ENCODE measurements at places on chromosomes 1 and 21.

GRCh38 chr1:18535391-18536210 is 54.9 kb downstream of the KLHDC7A start:
- no peak for DNase-seq

DNA sequence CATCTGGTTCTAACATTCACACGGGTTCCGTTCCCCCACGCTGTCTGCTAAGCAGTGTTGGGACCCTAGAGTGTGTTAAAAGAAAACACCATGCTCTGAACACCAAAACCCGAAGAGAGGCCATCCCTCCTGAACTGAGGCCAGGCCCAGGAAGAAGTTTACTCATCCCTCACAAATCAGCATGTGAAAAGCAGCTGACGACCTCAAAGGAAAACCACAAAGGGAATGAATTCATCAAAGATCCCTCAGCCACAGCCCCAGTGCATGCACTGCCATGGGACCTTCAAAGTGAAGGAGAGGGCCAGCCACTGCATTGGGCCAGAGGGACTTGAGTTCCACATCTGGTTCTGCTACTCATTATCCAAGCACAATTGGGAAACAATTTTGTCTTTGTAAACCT is 7.0 kb upstream of the PSEN2 start:
- DNase-seq: no peak

DNA sequence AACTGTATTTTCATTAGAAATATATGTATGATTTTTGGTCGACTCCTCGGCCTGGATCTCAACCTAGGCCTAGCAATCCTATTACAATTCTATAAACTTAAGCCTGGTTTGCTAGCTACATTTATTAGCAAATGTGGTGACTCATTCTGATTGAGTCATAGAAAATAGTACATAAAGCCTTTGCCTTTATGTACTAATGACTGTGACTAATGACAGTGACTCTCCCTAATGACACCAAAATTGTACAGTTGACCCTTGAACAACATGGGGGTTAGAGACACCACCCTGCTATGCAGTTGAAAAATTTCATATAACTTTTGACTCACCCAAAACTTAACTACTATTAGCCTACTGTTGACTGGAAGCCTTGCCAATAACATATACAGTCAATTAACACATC is 78.9 kb downstream of the CLEC20A start:
- DNase-seq: no peak

GRCh38 chr21:30186242-30186641 is 19.6 kb upstream of the CLDN17 start:
- DNase-seq: no peak

- no peak for DNase-seq
Measured at GRCh38 chr1:204706838-204707509, 21.4 kb upstream of the LRRN2 start.

DNA sequence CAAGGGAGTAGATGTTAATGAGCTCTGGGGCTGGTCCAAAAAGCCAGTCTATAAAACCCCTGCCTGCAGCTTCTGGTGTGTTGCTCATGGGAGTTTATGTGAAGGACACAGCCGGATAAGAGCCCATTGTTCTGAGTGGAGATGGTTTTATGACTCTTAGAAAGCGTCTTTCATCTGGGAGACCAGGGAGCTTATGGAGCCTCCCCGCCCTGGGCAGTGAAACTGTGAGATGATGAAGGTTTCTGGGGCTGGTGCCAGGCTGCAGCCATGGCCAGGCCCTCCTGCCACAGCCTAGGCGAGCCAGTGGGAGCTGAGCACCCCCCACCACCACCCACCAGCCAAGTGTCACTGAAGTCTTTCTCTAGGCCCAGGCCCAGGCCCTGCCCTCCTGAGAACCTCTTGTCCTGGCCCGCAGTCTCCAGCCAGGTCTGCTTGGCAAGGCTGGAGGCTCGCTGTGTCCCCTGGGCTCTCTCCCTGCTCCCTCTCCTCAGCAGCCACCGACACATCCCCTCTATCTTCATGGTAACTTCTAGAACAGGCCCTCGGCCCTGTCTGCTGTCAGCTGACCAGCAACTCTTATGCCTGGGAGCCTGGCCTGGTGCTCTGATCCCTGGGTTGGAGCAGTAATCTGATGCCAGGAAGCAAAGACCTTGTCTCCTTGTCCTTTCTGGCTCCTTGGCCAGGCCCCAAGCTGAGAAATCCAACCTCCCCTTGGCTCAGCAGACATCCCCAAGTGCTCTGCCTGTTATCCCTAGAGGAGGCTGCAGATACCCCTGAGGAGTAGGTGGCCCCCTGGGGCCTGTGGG is 7.6 kb upstream of the ARHGEF10L start:
- no peak for DNase-seq

DNA sequence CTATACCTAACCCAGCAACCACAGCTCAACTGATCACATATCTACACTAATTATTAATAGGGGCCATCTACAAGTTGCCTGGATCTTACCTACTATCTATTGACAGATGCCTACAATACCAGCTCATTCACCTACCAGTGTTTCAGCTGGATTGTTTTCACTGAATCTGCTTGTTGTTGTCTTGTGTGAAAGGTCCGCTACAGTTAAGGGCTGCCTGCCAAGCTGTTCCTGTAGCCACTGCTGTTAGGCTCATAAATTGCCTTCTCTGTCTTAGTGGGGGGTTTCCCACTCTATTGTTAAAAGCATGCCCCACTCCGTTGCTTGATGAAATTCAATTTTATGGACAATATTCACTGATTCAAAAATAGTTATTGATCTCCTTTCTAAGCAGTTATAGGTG is 199.7 kb upstream of the TMPRSS15 start:
- no peak for DNase-seq

DNA sequence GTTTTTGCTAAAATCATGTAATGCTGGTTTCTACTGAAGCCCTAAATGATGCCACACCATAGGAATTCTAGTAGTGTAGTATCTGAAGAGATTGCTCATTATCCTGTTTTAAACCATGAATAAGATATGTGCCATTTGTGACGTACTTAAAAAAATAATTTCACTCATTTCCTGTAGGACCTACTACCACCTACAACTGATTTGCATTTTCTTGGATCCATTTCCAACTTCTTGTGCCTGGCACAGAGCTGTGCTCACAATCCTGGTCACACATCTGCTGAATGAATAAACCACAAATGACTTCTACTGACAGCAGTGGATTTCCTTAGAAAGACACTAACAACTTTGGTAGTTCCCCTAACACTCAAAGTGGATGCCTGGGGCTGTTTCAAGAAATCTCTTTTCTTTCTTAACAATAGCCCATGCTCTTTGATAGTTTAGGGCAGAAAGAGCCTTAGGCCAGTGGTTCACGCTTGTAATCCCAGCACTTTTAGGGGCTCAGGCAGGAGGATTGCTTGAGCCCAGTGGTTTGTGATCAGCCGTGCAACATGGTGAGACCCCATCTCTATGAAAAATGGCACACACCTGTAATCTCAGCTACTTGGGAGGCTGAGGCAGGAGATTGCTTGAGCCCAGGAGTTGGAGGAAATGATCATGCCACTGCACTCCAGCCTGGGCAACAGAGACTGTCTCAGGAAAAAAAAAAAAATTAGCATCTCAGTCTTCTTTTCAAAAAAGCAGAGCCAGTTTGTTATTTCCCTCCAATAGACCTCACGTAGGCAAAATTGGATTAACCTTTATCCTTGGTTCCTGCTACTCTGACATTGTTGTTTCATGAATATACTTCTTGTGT is 13.0 kb upstream of the BATF3 start:
- DNase-seq: no peak

GRCh38 chr1:239125893-239126292 is 260.5 kb upstream of the CHRM3 start:
- DNase-seq: no peak

DNA sequence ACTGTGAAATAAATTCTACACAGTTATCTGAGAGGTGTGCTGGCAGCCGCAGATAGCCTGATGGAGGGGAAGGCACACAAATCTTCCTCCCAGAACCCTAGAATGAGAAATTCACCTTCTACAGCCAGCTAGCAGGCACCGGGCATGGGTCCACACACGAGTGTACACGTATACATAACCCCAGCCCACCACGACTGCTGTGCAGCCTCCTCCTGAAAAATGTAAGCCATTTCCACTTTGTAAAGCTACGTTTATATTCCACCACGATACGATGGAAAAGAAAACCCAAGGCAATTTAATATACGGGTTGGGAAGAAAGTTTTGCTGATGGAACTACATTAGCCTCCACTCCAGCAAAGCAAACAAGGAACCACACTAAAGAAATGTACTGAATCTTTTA is 1.8 kb downstream of the BTG3 start:
- no peak for DNase-seq

GRCh38 chr1:63124666-63125191 is 197.6 kb upstream of the FOXD3 start:
- DNase-seq: peak; percentile 17

DNA sequence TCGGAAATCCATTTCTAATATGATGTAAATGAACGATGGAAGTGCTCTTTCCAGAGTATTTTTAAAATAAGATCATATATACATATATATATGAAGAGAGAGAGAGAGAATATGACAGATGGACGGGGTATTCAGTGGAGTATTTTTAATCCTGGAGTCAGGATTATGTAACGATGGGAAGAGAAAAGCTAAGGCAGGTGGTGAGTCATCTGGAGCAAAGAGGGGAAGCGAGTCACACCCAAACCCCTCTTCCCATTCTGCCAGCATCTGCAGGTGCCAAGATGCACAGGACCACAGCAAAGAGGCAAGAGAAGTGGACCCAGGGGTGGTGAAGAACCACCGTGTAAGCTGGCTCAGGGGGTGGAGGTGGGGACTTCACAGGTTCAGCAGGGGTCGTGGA is 102.7 kb upstream of the GRIK3 start:
- no peak for DNase-seq

- DNase-seq: peak; percentile 26
Measured at GRCh38 chr1:85884372-85885035, 176.3 kb upstream of the ZNHIT6 start.

GRCh38 chr1:112257043-112257835 is 138.8 kb upstream of the CTTNBP2NL start:
- no peak for DNase-seq

GRCh38 chr1:238953448-238954010 is 432.8 kb upstream of the CHRM3 start:
- no peak for DNase-seq

GRCh38 chr1:160238408-160238807 is 23.9 kb downstream of the DCAF8 start:
- DNase-seq: no peak

DNA sequence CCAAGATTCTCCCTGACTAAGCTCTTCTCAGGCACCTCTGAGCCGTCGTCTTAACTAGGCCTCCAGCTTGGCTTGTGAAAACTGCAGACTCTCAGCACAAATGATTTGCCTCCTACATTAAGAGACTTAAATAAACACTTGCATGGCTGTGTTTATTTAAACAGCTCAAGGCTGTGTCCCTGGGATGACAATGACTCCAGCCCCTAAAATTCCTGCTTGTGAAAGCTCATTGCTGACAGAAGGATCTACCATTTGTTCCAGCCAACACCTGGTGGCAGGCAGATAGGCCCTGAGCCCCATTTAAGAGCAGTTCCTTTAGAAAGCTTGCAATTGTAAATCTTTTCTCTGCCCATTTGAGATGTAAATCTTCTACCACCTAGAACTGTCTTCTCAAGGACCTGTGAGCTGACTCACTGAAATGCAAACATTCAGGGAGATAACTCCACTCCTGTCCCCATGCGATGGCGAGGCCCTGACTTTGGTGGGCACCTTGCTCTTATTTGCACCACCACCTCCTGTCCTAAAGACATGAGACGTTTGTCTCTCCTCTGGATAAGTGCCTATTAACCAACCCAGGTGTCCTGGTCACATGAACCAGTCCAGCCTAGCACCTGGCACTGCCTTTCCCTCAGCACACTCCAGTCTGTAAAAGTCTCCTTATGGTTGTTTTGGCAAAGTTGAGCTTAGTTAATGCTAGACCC is 15.1 kb upstream of the PCP4 start:
- DNase-seq: no peak

GRCh38 chr1:159786465-159786864 is 5.7 kb downstream of the DUSP23 start:
- DNase-seq: no peak

DNA sequence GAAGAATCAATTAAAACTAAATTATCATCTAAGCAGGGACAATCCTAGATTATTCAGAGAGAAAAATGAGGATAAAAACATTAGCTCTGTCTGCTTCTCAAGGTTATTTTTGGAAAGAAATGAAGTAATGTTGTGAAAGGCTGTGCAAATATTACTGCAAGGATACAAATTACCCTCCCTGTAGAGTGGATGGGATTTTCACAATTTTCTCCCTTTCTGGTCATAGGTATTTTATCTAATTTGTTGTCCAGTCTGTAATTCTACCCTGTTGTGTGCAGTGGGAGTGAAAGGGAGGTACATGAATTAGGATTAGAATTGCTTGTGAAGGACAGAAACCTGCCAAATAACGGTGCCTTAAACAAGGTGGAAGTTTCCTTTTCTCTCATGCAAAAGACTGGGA is 54.7 kb downstream of the MAP3K7CL start:
- DNase-seq: no peak

- DNase-seq: no peak
Measured at GRCh38 chr1:154253671-154254070, 18.8 kb upstream of the HAX1 start.

GRCh38 chr21:14998784-14999183 is 66.0 kb downstream of the NRIP1 start:
- DNase-seq: no peak

DNA sequence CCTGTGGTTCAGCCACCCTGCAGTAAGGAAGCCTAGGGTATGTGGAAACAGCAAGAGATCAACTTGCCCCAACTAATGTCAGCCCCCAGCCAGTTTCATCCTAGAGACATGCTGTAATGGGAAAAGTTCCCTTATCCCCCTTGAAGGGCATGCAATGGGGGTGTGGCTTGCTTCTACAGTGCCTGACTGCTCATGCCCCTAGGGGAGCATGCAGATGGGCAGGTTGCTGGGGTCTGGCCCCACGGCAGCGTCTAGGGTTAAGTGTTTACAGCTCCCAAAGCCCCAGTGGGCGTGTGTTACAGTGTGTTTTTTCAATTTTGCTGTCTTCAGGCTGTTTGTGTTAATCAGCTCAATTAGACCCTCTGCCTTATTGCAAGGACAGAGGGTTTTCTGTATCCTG is 1105.9 kb downstream of the AMY1C start:
- DNase-seq: no peak

DNA sequence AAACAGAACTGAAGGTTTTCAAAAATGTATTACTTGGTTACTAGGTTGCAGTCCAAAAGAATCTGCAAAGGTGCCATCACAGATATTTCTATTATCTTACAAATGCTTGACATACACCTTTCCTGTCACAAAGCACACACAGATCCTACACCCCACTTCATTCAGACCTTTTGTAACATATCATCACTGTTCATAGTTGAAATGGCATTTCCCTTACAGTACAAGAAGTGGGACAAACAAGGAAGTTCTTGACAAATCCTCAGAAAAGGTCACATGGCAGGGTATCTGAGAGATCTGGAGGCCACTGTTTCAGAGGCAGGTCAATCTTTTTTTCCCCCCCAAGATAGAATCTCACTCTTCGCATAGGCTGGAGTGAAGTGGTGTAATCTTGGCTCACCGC is 21.3 kb downstream of the TOR1AIP2 start:
- no peak for DNase-seq

GRCh38 chr1:18883079-18883478 is 19.3 kb downstream of the ALDH4A1 start:
- DNase-seq: no peak

All from GM13976 (cell line).